ENCODE measurements at places on chromosomes 2 and 18.

- DNase-seq = no peak
Observed at GRCh38 chr2:102048465-102048864, 56.7 kb downstream of the IL1R2 start.

GRCh38 chr18:6653880-6654279, 75.6 kb upstream of the ARHGAP28 start:
- DNase-seq = no peak

- no peak for DNase-seq
Observed at GRCh38 chr18:44342946-44343345, 337.7 kb upstream of the SETBP1 start.

DNA sequence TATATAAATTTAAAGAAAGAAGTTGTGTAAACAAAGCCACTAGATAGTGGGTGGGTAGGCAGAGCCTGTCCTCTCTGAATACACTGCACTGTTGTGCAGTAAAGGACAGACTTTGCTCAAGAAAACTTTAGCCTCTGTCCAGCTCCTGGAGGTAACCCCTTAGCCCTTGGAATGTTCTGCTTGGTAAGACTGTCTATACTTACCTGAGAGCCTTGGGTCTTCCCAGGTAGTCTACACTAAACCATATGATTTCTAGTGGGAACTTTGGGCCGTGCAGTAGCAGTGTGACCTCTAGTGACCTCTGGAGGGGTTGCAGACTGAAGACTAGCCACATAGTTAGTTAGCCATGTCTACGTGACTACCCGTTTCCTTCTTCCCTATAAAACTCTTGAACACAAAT, 678.3 kb upstream of the NRXN1 start:
- no peak for DNase-seq

GRCh38 chr2:29042561-29043075, 31.7 kb downstream of the PCARE start:
- no peak for DNase-seq

DNA sequence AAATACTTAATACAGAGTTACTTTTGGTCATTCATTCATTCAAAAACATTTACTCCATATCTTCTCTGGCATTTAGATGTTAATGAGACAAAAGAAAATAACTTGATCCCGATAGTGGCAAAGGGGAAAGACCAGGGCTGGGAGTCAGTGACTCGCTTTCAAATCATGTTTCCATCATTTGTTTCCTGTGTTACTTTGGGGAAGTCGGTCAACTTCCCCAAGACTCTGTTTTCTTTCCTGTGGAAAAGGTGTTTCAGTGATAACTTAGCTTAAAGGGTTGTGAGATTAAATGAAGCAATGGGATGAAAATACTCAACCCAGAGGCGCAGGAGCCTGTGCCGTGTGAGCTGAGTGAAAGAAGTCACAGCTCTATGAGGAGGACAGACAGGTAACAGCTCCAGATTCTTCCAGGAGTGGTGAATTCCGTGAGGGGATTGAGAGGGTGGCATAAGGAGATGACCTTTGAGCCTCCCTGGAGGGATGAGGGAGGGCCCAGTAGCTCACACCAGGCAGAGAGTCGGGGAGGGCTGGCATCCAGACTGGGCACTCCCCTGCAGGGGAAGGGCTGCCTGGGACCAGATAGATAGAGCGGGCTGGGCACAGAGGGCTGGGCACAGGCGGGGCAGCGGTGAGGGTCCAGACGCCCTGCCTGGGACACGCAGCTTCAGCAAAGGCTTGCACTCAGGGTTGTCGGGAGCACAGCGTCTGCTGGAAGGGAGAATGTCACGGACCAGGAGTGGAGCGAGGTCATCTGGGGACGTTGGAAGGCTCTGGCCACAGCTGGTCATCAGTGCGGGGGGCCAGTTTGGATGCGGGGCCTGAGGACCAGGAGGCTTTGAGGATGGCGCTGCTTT, 70.1 kb downstream of the TSHZ1 start:
- DNase-seq = no peak
